ENCODE measurements at places on chromosomes 13 and 19.

- no peak for DNase-seq
Observed at GRCh38 chr13:103236213-103236612, 170.0 kb upstream of the SLC10A2 start.

DNA sequence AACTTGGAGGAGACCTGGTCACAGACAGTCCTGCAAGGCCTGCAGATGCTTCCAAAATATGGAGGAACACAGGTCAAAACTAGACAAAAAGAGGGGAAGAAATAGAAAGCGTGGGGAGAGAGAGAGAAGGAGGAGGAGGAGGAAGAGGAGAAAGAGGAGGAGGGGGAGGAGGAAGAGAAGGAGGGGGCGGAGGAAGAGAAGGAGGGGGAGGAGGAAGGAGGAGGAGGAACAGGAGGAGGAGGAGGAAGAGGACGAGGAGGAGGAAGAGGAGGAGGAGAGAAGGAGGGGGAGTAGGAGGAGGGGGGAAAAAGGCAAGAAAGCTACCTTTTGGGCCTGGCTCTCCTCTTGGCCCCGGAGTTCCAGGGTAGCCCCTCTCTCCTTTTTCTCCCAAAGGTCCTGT, 105.8 kb downstream of the COL4A1 start:
- DNase-seq, result no peak

DNA sequence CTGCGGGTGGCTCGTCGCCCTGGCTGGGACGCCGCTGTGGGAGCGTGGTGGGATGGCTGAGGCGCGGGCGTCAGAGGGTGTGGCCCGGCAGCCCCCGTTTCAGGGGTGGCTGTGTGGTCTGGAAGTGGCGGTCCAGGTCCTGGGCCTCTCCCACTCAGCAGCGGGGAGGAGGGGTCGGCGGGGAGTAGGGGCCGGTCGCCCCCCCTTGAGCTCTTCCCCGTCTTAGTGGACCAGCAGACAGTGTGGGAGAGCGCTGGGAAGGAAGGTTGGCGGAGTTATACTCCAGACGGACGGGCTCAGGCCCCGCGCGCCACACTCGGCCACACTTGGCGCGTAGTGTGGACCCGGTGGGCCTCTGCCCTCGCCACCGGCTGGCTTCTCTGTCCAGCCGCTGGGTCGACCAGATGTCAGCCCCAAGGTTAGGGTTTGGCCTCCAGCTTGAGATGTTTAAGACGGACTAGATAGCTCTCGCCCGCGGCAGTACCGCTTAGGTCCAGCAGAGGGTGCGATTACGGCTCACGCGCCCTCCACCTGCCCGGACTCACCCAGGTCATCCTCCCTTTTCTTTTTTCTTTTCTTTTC, 21.7 kb upstream of the ZNF429 start:
- no peak for DNase-seq

DNA sequence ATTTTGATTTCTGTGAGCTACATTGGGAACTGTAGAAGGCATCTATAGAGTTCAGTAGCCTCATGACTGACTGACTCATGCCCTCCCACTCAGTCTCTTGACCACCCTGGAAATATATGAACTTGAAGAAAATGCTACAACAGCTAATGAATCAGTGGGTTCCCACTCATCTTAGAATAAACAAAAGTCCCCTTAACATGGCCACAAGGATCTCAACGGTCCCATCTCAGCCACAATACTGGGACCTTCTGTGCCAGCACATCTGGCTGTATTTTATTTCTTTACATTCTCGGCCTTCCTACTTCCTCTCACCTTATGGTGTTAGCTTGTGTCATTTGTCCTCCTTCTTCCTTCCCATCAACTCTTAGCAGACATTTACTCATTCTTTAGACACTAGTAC, 619.8 kb downstream of the DCT start:
- no peak for DNase-seq

GRCh38 chr19:13149628-13150186, 468 bp downstream of the STX10 start:
- DNase-seq, result no peak

DNA sequence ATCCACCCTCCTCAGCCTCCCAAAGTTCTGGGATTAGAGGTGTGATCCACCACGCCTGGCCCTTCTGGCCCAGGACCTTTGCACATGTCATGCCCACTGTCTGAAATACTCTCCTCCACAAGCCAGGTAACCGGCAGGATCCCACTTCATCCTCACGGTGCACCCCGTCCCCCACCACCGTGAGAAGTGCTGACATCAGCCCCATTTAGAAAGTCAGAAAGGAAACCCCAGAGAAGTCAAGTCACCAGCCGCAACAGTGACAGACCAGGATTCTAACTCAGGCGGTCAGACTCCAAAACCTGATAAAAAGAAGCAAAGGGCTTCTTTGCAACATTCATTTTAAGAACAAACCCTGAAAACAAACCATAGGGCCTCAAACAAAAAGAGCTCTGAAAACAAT, 3.9 kb downstream of the CPAMD8 start:
- no peak for DNase-seq

DNA sequence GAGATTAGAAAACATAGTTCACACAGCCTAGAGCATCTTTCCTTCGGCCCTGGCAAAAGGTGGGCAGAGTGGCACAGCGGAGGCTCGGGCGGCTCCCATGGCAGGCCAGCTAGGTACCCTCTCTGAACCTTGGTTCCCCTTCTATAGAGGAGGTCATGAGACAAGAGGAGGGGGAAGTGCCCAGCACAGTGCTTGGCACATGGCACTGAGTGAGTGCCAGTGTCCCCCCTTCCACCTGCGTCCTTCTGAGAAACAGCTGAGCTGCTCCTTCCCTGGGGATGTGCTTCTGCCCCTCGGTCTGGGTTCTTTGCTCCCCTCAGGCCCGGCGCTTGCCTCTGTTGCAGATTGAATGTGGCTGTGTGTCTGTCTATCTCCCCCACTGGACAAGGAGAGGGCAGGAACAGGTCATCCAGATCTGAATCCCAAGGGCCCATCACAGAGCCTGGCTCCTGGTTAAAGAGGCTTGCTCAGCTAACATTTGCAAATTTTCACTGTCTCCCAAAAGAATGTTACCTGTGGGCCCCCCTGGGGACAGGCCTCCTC, 165.6 kb downstream of the USP12 start:
- DNase-seq, result no peak

DNA sequence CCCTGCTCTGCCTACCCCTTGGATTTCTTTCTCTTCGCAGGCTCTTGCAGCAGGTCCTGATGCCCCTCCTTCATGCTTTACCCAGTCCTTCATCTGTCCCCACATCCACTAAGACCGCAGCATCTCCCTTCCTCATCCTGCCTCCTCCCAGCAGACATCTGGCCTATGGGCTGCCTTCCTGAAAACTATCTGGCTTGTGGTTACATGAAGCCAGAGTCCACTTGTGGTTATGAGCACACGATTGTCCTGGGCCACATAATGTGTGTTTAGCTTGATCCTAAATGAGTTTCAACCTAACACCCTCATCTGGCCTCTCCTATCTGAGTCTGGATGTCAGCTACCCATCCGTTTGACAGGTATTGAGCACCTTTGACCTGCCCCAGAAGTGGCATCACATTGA, 5.5 kb upstream of the ZNF175 start:
- no peak for DNase-seq

DNA sequence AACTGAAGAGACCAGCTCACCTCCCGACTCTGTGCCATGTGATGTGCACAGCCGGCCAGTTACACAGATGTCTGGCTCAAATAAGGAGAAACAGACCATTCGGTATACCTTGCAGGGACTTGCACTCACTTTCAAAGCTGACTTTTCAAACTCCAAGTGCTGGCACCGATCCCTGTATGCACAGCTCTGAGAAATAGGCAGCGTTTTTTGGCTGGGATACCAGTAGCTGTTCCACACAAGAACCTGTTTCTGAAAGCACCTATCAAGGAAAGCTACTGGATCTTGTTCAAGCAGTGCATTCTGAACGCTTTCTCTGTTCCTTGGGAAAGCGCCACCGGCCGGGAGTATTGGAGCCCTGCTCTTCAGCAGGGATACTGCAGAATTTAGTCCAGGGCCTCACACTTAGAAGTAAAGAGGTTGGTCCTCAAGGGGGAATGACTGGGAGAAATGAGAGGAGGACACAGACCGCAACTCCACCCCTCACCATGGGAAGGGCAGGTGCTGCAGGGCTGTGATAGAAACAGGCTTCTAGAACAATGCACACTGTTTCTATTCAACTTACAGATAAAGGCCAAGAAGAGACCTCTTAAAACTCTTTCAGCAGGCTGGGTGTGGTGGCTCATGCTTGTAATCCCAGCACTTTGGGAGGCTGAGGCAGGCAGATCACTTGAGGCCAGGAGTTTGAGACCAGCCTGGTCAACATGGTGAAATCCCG, 53.6 kb upstream of the PABPC3 start:
- no peak for DNase-seq

DNA sequence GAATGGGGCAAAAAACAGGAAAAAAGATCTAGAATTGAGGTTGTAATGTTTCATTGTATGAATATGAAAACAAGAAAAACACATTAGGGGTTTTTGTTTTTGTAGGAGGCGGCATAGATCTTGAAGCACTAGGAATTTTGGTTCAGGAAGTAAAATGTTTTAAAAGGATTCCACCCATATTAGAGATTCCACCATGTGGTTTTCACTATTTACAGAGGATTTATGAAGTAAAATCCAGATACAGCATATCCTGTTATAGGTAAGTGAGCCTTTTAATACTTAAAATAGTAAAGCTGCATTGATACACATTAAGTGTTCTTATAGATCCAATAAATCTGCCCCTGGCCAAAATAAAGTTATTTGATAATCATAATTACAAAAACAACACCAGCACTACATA, 61.4 kb downstream of the MICU2 start:
- DNase-seq, result no peak

- no peak for DNase-seq
Observed at GRCh38 chr19:30864391-30865215, 484.6 kb downstream of the TSHZ3 start.

DNA sequence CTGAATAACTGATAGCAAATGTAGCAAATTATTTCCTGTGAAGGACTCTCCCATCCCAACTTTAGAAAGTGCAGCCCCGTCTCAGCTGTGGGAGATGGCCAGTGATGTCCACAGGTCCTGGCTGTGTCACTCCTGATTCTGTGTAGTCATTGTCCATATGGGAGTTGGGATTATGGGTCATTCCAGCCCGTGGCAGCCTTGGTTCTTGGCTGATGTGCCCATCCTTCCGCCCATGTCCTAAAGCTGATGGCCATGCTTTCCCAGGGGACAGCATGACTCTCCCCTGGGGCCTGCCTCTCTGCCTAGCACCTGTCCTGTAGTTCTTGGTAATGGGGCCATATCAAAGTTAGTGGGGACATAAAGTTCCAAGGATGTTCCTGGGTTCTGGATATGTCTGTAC, 43.9 kb upstream of the C1QTNF9 start:
- DNase-seq, result no peak

DNA sequence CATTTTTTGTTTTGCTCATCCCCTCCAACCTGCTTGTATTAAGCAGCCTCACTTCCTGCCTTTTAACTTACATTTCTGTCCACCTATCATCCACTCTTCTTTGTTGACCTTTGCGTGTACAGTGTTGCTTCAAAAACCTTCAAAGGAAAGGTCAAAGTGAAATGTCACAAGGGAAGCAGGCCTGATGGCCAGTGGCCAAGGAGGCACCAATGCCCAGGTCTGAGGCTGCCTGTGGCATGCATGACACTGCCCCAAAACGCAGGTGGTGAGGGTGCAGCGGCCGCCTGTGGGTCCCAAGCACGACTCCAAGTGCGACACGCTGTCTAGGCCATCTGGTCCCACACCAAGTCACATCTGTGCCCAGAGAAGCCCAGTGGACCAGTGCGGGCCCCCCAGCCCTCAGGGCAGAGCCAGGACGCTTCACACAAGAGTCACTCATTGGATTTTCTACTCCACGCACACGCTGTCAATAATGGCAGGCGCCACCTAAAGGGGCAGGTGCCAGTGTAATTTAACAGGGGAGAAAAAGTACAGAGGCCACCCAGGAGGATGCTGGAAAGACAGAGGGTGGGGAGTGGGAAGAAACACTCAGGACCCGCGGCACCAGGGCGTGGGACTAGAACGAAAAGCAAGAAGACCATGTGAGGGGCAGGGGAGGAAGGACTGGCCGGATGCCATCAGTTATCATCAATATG, 23.5 kb downstream of the SLC7A1 start:
- no peak for DNase-seq

DNA sequence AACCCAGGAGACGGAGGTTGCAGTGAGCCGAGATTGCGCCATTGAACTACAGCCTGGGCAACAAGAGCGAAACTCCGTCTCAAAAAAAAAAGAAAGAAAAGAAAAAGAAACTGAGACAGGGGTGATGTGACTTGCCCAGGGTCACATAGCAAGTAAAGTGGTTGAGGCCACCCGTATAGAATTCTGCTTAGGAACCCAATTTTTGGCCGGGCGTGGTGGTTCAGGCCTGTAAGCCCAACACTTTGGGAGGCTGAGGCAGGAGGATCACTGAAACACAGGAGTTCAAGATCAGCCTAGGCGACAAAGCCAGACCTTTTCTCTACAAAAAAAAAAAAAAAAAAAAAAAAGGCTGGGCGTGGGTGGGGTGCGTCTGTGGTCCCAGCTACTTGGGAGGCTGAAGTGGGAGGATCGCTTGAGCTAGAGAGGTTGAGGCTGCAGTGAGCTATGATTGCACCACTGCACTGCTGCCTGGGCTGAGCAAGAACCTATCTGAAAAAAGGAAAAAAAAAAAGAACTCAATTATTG, 1.3 kb downstream of the SNRPA start:
- no peak for DNase-seq

DNA sequence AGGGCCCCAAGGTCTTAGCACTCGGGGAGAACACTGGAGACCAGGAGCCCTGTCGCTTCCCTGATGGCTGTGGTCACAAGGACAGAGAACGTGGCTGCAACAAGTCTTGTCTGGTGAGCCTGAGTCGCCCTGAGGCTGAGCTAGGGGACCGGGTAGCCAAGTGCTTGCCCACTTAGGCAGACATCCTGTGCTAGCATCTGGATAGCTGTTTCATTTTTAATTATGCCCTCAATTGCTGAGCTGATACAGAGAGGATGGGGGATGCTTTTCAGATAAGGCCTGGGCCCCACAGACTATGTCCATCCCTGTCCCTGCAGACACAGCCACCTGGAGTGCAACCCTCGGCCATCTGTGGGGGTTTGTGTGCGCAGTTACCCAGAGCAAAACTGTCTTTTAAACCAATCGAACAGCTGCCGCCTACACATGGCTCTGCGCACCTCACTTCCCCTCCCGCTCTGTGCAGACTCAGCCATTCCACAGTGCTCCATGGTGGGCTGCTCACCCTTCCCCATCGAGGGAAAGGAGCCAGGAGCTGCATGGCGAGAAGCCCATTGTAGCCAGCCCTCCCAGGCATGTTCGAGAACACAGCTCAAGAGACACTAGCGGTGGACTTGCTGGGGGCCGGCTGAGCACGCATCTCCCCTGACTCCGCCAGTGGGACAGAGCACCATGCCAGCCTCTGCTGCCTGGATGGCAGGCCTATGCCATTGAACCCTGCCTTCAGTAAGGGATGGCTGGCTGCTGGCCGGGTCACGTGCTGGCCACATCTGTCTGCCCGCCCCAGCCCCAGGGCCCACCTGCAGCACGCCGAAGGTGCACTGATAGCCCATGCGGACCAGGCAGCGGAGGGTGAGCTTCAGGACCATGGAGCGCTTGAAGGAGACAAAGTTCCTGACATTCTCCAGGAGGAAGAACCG, 19.4 kb upstream of the EIF3G start:
- DNase-seq, result no peak
